ENCODE measurements at places on chromosomes 5 and 9. TPM values are rescaled to one million over a fixed set of nuclear protein-coding genes. Genes with fewer than 3 reads are reported as not detected.

Gene SPATA31A3
- not detected for total RNA-seq

Gene NTNG2
- 9.1 TPM for total RNA-seq

Gene DPYSL3
- total RNA-seq = 15.3 TPM

Gene CKMT2
- 1.1 TPM for total RNA-seq

Gene PAEP
- total RNA-seq = not detected

Gene ADRB2
- total RNA-seq = 7.4 TPM

Gene RABEPK
- 8.3 TPM for total RNA-seq

Gene PDGFRB
- total RNA-seq = 24.4 TPM

Gene WDR38
- not detected for total RNA-seq

Gene LSM11
- total RNA-seq = 3.5 TPM

Gene CEL
- 5.1 TPM for total RNA-seq

Gene NR5A1
- not detected for total RNA-seq

Data from Peyer's patch (tissue), 4 donors.